ENCODE measurements at places on chromosomes 11 and 22. TPM values are rescaled to one million over a fixed set of nuclear protein-coding genes. Genes with fewer than 3 reads are reported as not detected.

VSIG10L2 gene
- not detected for total RNA-seq

DNAJB7 gene
- total RNA-seq, result not detected

NRXN2 gene
- 0.07 TPM for total RNA-seq

RAB39A gene
- 0.15 TPM for total RNA-seq

GRCh38 chr11:116576526-116576925 lies 196.3 kb downstream of the BUD13 start:
- no peak for DNase-seq

- DNase-seq, result no peak
Measured at GRCh38 chr11:134557571-134558257, 145.7 kb upstream of the B3GAT1 start.

DNA sequence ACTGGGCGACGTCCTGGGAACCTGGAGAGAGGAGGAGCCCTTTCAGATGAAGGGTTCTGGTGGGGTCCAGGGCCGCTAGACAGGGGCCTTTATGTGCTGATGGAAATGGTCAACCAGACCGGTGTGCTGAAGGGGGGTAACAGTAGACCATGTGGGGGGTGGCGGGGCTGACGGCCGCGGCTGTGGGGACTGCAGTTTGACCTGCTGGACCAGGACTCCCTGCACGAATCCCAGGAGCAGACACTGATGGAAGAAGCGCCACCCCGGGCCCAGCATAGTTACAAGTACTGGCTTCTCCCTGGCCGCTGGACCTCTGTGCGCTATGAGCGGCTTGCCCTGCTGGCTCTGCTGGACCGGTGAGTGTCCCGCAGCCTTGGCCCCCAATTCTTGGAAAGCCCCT lies 6.4 kb downstream of the PCNX3 start:
- DNase-seq, result no peak

GRCh38 chr11:62914416-62914815 lies 6.7 kb downstream of the CHRM1 start:
- DNase-seq, result no peak

GRCh38 chr11:76747915-76748860 lies 35.0 kb upstream of the TSKU start:
- no peak for DNase-seq

DNA sequence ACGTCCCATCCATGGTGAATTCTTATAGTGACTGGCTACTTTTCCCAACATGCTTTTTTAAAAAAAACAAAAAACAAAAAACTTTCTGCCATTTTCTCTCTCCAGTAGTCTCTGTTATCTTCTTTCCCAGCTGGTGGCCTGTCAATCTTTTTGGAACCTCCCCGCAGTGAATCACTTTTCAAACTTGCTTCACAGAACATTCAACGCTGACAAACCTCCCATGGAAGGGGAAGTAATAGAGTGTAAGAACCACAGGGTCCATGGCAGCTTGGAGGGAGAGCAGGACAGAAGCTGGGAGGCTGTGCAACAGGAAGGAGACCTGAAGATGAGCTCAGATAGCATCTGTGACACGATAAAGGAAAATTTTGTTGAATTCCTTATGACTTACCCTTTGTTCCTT lies 9.8 kb upstream of the CECR2 start:
- DNase-seq, result no peak

DNA sequence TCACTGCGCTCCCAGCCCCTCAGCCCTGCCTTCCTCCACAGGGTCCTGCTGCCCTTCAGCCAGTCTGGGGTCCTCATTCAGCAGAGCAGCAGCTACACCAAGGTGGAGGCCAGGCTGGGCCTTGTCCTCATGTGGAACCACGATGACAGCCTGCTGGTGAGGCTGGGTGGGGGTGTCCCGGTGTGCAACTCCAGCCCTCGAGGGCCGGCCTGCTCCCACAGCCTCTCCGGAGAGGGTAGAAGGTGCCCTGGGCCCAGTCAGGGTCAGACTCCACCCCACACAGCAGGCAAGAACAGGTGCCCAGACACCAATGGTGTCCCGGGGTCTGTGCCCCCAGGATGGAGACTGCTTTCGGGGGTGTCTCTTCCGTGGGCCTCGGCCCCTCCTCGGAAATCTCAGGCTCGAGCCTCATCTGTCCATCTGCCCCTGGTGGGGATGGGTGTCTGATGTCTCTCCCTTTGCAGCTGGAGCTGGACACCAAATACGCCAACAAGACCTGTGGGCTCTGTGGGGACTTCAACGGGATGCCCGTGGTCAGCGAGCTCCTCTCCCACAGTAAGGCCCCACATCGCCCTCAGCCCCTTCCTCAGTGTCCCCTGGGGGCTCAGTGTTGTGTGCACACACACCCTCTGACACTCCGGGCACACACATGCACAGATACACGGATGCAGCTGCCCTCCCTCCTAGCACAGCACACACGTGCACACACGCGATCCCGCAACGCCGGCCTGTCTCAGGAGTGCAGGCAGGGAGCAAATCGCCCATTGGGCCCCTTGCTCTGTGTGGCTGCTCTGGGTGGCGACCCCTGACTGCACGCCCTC lies 4.9 kb downstream of the MUC5AC start:
- no peak for DNase-seq

DNA sequence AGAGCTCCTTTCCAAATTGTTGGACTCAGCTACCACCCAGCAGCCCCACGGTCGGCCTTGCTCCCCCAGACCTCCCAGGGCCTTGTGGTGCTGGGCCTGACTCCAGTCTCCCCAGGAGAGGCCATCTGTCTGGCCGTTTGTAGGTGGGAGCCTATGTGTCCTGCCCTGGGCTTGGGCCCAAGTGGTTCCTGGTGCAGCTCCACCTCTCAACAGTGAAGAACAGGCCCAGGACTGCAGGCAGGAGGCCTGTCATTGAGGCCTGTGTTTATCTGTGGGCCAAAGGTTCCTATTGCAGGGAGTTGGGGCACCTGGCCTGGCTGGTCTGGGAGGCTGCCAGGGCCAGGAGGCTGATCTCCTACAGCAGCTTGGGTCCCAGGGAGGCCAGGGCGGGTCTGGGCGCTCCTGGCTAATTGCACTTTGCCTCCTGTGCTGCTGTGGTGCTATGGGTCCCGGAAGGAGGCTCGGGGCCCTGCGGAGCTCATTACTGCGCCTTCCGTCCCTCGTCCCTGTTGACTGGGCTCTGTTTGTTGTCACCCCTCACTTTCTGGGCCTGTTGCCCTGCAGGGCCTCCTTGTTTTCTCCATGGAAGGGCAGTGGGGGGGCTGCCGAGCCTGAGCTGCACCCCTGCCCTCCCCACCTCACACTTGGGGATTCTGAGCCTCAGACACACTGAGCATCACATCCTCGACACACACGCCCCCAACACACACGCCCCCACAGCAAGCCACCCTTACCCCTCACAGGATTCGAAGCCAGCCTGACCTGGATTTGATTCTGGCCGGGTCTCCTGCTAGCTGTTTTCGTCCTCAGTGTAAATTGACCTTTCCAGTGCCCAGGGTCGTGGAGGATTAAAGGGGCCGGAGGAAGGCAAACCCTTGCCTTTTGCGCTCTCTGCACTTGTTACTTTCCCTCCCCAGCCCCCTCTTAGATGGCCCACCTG lies 6.8 kb upstream of the OMP start:
- DNase-seq, result no peak

- DNase-seq, result peak; percentile 92
Measured at GRCh38 chr11:1852877-1853276, at the start of gene LSP1. TSS of gene LSP1 (plus strand) at chr11:1853084. CDS start at chr11:1853145, 61 bp downstream.

DNA sequence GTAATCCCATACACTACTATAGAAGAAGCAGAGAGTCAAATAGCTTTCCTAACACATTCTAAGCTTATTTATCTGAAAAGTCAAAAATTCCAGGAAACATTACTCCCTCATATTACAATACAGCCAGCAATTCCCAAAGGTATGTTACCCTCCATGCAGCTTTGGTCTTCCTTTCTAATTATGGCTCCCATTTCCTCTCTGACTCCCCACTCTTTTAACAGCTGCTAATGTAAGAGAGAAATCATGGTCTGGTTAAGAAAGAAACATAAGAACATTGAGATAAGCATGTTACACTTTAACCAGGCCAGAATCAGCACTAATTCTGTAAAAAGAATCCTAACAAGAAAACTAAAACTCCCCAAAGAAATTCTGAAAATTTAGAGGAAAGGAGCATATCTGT lies 6.8 kb downstream of the PPP2R1B start:
- no peak for DNase-seq

- no peak for DNase-seq
Measured at GRCh38 chr11:69277074-69277809, 16.7 kb upstream of the MYEOV start.

GRCh38 chr11:28526406-28526751 lies 418.2 kb downstream of the METTL15 start:
- DNase-seq, result no peak

GRCh38 chr22:25025491-25026400 lies 73.2 kb downstream of the KIAA1671 start:
- peak; percentile 15 for DNase-seq

- no peak for DNase-seq
Measured at GRCh38 chr22:40654522-40655167, 18.1 kb upstream of the MRTFA start.

GRCh38 chr11:1391165-1392075 lies 1.7 kb downstream of the BRSK2 start:
- DNase-seq, result no peak

Data from activated CD4-positive, alpha-beta T cell treated with anti-CD3 and anti-CD28 coated beads, Interleukin-2, amount 10 ng/mL, durations not matched to agents 7 days and 5 days (primary cell).